ENCODE measurements at places on chromosomes 3 and 15.

DNA sequence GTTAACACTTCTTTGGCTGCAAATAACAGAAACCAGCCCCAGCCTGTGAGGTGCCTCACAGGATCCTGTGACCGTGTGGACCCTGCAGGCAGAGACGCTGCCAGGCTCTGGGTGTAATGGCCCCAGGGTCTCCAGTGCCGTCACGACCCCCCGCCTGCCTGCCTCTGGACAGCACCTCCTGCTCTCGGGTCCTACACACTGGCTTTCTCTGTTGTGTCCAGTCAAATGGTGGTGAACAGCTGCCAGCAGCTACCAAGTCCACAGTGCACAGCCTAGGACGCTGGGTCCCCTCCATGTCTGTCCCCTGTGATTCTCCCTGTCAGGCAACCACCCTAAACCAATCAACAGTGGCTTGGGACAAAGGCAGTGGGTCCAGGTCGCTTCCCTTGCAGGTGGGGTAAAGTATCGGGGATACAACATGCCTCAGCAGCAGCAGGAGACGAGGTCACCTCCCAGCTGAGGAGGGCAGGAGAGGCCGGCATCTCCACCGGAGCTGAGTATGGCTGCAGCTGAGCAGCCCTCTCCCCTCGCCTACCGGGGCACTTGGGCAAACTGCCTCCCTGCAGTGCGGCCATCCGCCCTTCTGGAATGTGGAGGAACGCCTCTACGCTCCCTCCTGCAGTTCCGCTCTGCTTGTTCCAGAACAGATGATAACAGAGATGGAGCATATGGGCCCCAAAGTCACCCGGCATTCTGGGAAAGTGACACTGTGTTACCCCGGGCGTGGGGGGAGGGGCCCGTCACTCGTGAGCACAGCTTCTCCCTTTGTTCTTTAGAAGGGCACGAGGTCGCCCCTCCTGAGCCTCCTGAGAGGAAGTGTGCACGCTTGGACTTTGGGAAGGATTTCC lies 21.1 kb upstream of the SKOR1 start:
- peak; percentile 27 for DNase-seq

GRCh38 chr3:145134738-145135137 lies 1026.2 kb downstream of the PLOD2 start:
- DNase-seq, result no peak

DNA sequence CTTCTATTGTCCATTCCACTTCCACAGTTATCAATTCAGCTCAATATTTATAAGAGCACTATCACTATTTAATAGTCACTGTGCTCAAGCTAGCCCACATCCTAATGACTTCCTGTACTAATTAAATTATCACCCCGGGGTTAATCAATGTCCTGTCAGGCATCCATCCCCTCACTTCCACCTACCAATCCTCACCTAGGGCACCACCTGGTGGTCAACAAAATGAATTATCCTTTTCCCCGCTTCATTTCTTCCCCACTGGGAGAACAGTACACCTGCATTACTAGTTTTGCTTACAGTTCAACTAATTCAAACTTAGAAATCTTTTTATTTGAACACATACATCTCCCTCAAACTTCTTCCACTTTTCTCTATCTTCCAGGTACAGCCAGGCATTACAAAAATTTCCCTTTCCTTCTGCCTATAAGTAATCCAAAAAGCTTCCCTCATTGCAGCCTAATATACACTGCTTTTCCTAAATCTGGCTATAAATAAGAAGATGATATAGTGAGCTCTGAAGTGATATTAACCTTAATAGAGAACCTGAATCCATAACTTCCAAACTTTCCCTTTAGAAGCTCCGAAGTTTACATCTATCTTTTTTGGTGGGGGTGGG lies 68.5 kb downstream of the TMCC1 start:
- DNase-seq, result peak; percentile 45

DNA sequence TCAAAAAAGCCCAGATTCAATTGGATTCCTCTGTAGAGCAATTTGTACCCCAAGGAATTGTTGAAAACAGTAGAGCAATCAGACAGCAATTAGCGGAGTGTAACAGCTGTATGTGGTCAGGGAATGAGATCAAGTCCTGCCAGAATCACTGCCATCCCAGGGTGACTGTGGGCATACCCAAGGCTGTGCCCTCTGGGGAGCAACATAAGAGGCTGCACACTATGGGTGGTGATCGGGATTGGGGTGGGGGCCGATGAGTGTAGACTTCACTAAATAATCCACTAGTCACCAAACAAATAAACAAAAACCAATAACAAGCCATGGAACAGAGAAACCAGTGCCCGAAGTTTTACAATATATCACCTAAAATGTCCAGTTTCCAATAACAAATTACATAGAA lies 12.1 kb upstream of the ELP6 start:
- DNase-seq, result no peak

DNA sequence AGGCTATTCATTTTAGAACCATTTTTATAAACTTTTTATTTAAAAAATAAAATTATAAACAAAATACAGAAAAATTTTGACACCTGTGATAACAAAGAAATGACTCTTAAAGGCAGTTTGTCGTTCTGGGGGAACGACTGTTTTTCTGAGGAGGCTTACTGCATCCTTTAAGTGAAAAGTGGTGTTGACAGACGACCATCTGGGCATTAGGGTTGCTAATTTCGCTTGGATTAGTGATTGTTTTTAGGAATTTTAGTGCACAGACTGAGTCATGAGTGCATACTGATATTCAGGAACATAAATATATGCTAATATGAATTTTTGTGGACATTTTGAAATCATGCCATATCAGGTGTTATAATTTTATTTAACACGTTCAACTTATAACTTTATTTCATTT lies 28.5 kb downstream of the OSTN start:
- no peak for DNase-seq

DNA sequence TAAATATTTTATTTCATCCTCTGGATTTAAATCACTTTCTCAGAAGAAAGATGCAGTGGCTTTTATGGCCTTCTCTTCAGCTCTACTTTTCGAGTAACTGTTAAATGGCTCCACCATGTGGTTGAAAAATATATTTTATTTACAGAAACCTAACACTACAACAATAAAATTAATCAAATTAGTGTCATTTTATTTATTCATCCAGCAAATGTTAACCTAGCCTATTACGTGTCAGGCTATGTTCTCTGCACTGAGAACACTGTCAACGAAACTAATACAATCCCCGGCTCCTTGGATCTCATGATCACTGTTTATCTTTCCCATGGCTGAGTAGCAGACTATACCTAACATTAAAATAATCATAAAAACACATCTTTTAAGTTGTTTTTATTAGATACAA lies 148.0 kb upstream of the OSTN start:
- DNase-seq, result no peak

- DNase-seq, result peak; percentile 69
Observed at GRCh38 chr3:129650256-129650872, 43.9 kb upstream of the PLXND1 start.

DNA sequence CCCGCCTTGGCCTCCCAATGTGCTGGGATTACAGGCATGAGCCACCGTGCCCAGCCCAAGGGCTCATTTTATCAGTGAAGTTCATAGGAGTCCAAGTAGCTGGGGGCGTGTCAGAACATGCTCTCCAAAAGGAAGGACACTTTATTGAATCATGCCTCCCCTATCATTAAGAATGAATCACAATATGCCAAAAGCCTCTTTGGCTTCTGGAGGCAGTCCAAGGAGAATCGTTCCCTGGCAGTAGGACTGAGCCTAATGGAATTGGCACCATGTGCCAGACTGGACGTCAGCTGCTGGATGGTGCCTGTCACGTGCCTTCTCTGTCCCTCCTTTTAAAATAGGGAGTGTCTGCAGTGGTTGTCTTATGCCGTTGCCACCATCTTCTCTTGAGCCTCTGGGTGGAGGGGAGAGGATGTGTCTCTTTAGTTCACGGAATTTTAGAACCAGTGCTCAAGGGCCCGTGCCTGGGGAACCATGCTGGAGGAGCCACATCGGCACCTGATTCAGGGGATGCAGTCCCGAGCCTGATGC lies 234.7 kb upstream of the LYSMD4 start:
- DNase-seq, result no peak

DNA sequence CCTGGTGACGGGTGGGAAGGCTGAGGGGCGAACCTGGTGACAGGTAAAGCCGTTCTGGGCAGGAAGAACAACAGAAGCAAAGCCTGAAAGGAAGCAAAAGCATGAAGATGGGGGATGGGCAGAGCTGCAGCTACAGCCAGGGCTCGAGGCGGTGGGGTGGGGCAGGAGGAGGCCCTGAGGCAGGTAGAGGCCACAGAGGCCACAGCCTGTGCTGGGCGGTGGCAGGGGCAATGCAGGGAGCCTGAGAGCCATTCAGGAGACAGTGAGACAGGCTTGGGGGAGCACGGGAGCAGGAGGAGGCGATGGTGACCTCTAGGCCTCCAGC lies 8.2 kb downstream of the PCSK6 start:
- no peak for DNase-seq

GRCh38 chr3:172561897-172562640 lies 38.8 kb upstream of the TNFSF10 start:
- DNase-seq, result no peak

GRCh38 chr3:150132101-150132749 lies 161.5 kb upstream of the PFN2 start:
- DNase-seq, result no peak

DNA sequence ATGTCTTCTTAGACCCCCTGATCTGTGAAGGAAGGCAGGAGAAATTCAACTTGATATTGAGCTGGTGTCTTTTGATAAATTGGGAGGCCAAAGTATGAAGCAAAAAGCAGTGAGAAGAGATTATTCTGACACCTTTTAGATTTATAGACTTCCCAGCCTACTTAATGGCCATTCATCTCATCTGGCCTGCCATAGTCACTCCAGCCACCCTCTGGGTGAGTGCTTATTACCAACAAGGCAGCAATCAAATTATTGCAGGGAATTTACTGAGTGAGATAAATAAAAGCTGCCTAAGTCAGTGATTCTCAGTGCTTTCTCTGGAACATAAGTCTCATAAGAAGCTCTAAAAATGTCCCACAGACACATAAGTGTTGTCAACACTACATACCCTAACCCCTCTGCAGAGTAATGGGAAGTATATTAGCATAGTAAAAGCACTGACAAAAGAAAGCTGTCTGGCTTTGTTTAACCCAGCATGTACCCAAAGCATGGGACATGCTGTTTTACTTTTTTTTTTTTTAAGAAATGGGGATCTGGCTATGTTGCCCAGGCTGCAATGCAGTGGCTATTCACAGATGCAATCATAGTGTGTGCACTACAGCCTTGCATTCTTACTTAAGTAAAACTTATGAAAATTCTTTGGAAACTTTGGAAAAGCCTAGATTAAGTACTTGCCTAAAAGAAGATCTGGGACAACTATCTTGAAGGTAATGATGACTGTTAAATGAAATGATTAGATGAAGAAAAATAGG lies 725.3 kb downstream of the TUSC7 start:
- no peak for DNase-seq

DNA sequence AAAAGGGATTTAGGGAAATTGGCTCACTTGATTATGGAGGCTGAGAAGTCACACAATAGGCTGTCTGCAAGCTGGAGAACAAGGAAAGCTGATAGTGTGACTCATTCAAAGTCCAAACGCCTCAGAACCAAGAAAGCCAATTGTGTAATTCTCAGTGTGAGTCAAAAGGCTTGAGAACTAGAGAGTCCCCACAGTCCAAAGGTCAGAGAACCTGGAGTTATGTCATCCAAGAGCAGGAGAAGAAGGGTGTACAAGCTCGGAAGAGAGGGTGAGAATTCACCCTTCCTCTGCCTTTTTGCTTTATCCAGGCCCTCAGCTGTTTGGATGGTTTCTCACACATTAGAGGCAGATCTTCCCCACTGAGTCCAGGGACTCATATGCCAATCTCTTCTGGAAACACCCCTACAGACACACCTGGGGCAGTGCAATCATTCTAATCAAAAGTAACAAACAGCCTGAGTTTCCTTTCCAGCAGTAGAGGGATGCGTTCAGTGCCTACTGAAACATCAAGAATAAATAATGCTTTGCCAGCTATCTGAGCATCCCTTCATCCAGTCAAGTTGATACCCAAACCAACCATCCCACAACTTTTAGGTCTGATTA lies 271.5 kb downstream of the SATB1 start:
- DNase-seq, result no peak

GRCh38 chr3:13685721-13686120 lies 136.8 kb downstream of the FBLN2 start:
- no peak for DNase-seq

GRCh38 chr3:127544803-127545201 lies 45.7 kb downstream of the TPRA1 start:
- no peak for DNase-seq

DNA sequence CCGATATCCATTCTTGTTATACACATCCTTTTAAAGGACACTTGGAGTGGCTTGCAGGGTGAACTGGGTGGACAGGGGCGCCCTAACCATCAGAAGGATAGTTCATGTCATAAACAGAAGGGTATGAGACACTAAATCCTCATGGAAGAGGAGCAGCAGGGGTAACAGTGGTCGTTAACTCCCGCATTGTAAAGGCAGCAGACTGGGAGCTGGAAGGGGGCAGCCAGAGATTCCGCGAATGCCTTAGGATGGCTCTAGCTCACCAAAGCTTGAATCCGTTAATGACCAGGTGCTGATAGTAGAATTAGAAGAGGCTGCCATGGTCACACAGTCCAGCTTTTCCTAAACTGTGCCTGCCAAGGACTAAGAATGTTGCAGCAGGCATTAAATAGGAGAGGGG lies 85.2 kb upstream of the ANKRD34C start:
- no peak for DNase-seq

GRCh38 chr15:94105760-94106159 lies 125.6 kb upstream of the MCTP2 start:
- DNase-seq, result no peak

DNA sequence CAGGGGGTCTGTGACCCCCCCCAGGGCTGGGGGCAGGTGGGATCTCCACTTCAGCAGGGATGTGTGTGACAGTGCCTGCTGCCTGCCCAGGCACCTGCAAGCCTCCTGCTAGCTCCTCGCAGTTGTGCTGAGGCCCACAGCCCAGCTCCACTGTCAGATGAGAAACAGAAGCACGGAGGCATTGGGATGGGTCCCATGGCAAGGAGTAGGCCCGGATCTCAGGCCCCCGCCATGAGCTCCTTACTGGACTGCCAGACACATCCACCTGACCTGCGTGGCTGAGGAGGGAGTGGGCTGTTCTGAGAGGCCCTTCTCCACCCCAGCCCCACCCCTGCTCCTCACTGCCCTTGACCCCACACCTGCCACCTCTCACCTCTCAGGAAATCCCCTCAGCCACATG lies 18.2 kb upstream of the SKOR1 start:
- DNase-seq, result no peak

- DNase-seq, result no peak
Observed at GRCh38 chr3:14150491-14151230, 25.8 kb downstream of the TMEM43 start.

DNA sequence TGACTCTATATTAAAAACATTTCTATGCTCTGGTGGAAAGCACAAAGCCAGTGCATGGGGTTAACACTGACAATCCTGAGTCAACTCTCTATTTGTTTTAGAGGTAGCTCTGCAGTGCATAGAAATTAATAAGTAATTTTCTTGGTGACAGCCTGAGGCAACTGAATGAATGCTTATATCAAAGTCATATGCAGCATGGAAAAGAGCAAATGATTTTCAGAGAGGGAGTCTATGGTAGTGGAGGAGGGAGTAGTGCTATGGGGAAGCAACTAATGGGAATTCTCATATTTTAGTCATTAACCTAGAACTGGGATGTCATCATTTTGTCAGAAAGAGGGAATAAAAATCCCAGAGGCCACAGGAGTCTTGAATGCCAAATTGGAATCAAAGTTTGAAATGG lies 99.1 kb downstream of the CLSTN2 start:
- DNase-seq, result no peak

GRCh38 chr15:90402767-90403166 lies 14.7 kb downstream of the IQGAP1 start:
- DNase-seq, result no peak
